Right atrium auricular region (tissue), 2 donors: ENCODE measurements at places on chromosomes 6 and 20.

GRCh38 chr6:96853083-96853482 is 15.8 kb upstream of the GPR63 start:
- DNase-seq: no peak

- DNase-seq: no peak
These were observed 1.8 kb upstream of the MRPS18A start for GRCh38 chr6:43689421-43689820.

- DNase-seq: peak; percentile 66
These were observed 526 bp downstream of the SULF2 start for GRCh38 chr20:47784599-47785310.

GRCh38 chr20:24970030-24970553 is 21.0 kb downstream of the CST7 start:
- peak; percentile 9 for DNase-seq

GRCh38 chr20:49452011-49452482 is 30.4 kb downstream of the KCNB1 start:
- DNase-seq: no peak

- no peak for DNase-seq
These were observed 238.5 kb downstream of the GMPR start for GRCh38 chr6:16476861-16477260.

GRCh38 chr6:32799168-32799567 is 17.6 kb downstream of the HLA-DOB start:
- no peak for DNase-seq

DNA sequence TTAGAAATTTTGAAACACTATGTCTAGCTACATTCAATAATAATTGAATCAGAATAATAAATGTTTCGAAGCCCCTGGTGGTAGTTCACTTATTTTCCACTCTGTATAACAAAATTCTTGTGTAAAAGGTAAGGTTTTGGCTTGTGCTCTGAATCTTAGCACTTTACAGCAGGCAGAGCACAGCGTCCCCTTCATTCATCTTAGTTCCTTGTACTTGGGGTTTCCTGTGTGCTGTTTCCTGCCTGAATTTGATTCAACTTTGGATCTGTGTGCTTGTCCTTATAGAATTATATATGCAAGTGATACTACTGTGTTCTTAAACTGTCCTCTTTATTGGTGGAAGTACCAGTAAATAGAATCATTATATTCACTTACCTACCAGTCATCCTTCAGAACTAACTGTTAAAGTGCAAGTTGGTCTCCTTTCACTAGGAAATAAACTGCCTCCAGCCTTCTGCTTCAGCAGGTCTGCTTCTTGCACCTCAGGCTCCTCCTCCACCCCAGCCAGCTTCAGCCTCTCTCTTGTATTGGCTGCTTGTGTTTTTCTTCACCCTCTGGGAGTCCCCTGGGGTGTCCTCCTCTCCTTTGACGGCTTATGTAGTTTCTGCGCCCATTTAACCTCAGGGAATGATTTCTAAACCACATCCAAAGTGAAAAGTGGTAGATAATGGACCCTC is 28.8 kb upstream of the TULP4 start:
- no peak for DNase-seq

- no peak for DNase-seq
These were observed 700.0 kb downstream of the RFPL4B start for GRCh38 chr6:113047148-113047547.

DNA sequence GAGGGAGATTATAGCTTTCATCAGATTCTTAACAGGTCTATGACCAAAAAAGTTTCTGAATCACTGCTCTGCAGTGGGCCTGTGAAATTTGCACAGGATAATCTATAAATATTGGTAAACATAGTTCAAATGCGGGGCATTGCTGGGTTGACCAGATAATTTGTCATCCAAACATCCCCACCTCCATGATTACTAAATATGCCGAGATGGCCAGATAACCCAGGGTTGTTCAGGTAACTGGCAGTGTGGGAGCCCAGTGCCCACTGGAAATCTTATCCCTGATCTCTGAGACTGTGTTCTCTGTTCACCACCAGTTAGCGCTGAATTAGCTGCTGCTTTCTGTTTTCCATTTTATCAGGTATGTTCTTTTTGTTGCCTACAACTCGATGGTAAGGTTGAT is 21.4 kb downstream of the PTK7 start:
- DNase-seq: no peak

- no peak for DNase-seq
These were observed 6.8 kb upstream of the EZR start for GRCh38 chr6:158825951-158826306.

DNA sequence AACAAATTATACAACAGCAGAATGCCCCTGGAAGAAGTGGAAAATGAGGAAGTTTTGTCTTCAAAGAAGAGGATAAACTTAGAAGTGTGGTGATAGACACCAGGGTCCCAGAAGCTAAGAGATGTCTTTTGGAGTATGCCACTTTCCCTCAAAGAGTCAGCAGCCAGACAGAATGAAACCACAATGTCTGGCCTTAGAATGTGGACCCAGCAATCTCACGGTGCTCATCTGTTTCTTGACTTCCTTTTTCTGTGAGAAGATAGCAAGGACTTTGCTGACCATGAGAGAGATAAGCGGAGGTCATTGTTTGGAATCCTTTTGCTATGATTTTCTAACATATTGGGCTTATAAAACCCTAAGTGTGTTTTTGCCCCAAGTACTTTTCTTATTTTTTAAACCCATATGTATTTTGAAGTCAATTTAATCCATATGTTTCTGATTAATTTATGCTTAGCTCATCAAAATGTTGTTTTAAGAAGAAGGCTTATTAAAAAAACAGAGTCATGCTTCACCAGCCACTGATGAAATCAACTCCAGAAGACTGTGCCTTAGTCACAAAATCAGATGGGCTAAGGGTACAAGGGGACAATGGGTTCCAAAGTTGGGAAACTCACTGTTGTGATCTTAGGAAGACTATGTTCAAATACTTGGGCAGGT is 451.2 kb upstream of the JAG1 start:
- DNase-seq: no peak

DNA sequence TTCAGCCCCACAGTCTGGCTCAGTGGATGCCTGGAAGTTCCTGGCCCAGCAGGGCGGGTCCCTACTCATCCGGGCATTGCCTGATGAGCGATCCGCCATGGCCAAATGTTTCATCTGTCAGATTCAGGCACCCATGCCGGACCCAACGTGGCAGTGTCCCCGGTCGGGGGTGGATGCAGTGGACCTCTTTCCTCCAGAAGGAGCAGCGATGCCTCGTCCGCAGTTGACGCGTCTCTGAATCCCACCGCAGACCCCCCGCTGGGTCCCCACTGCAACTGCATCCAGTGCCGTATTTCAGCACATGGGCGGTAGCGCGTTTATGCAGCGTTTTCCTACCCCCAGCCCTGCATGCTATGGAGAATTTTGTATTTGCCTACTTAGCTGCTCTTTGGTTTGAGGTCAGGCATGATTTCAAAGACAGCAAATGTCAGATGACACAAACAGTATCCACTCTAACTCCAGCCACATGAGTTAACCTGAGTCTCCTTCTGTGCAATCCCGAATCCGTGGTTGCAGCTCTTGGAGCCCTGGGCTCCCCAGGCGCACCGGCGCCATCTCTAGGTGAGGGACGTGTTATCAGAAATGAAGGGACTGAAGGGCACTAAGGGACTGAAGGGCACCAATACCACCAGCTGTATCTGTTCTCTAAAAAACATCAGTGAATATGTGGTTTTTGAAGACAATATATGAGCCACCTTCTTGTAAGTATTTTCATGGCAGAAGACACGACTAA is 72.6 kb upstream of the THBS2 start:
- no peak for DNase-seq

GRCh38 chr20:6579417-6579816 is 188.1 kb upstream of the BMP2 start:
- no peak for DNase-seq

- no peak for DNase-seq
These were observed 244.3 kb downstream of the TSHZ2 start for GRCh38 chr20:53216478-53216855.

GRCh38 chr6:152503546-152503945 is 133.6 kb downstream of the SYNE1 start:
- no peak for DNase-seq

DNA sequence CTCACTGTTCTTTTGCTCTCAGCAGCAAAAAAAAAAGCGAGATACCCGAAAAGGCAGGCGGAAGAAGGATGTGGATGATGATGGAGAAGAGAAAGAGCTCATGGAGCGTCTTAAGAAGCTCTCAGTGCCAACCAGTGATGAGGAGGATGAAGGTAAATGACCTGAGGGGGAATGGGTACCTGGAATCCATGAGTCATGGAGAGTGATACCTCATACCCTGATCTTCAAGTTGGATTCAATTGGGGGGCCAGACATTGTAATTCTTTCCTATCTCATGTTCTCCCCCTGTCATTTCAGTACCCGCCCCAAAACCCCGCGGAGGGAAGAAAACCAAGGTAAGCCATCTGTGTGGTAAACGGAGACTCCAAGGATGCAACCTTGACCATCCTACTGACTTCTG is 6.8 kb downstream of the ABCF1 start:
- no peak for DNase-seq

DNA sequence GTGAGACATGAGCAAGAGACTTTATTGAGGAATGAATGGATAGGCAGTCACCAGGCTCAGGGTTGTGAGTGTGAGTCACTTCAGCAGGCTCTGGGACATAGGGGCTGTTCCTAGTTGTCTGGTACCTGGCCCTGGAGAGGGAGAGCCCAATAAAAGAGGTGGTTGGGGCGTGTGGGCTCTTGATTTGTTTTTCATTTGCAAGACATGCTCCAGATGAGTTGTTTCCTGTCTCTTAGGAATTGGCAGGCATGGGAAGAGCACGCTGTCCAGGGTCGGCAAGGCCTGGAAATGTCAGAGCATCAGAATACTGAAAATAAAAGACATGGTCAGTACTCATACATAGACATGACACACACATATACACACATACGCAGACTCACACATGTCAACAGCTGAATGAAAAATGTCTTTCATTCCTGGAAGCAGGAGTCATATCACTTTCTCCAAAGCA is 166.3 kb upstream of the SULF2 start:
- no peak for DNase-seq

DNA sequence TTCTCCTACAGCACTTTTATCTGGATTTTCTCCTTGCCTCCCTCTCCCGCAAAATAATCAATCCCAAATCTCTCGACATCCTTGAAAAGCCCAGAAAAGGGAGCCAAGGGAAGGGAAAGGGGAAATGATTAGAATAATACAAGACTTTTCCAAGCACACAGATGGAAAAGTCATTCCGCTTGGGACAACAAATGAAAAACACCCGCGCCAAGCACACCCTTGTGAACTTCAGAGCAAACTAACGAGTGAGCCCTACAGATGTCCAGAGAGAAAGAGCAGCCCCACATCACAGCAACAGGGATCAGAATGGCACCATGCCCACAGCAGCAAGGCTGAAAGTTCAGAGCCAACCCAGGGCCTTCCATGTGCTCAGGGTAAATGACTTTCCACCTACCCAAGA is 49.6 kb downstream of the NINL start:
- no peak for DNase-seq

GRCh38 chr6:6515691-6516607 is 72.6 kb upstream of the LY86 start:
- DNase-seq: no peak

- DNase-seq: no peak
These were observed 24.1 kb downstream of the TFAP2C start for GRCh38 chr20:56653211-56653610.

DNA sequence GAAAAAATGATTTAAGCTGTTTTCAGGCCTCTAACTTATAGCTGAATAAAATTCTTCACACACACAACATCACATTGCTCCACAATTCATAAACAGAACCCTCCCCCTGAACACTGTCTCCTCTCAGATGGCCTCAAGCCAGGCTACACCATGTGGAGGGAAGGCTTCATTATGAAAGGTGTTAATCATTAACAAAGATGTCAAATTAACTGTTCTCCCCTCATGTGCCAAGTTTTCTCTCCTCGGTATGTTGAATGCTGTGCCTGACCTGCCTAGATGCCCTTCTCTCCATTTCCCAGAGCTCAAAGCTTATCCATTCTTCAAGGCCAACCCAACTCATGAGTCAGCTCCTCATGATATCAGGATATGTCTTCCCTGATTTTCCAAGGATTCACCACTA is 210.4 kb downstream of the GMDS start:
- DNase-seq: no peak

GRCh38 chr6:37709250-37709931 is 11.7 kb upstream of the MDGA1 start:
- no peak for DNase-seq

DNA sequence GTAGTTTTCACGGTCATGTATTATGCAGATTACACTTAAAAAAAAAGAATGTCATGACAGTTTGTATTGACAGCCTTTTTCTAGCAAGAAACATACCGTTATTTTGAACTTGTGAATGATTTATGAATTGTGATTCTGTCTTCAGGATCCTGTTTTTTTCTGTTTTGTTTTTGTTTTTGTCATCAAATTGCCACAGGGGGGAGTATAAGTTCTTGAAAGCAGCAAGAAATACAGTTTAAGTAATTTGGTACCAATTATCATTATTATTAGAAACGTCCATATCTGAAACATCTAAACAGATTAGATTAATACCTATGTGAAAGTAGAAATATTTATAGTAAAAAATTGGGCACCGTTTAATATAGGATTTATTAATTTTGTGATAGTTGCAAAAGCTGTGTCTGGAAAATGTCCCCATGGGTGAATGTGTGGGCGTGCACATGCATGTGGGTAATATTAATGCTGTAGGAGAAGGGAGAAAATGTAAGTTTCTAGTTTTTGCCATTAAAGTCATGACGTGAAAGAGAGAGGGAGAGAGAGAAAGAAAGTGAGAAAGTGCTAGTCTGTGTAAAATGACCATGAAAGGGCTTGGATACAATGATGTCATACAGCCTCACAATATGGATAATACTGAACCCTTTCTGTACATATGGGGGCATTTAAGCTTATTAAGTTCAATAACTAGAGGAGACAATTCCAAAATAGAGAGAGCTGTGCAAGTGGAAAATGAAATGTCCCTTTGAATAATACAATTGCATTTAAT is 9.4 kb upstream of the CCN2 start:
- DNase-seq: no peak

DNA sequence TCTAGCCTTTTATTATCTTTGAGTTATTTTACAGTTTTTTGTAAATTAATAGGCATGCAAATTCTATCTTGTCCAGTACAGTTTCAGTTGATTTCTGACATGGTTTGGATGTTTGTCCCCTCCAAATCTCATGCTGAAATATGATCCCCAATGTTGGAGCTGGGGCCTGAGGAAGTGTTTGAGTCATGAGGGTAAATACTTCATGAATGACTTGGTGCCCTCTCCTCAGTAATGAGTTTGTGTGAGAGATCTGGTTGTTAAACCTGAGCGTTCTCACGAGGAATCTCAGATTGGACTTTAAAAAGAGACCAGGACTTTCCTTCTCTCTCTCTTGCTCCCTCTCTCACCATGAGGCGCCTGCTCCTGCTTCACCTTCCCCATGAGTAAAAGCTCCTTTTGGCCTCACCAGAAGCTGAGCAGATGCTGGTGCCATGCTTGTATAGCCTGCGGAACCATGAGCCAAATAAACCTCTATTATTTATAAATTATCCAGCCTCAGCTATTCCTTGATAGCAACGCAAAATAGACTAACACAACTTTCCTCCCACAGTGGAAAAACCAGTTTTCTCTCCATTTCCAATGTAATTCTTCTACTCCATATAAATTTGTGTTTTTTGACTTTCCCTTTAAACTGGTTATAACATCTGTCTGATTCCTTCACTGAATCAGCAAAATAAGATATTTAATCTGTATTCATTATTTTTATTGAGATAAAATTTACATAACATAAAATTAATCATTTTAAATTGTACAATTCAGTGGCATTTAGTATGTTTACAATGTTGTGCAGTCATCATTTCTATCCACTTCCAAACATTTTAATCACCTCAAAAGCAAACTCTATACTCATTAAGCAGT is 78.7 kb upstream of the PRSS16 start:
- DNase-seq: no peak
